ENCODE measurements at places on chromosomes 2 and 18.

GRCh38 chr18:23237524-23238151 lies 102.4 kb downstream of the CABLES1 start:
- DNase-seq: peak; percentile 34

GRCh38 chr2:222479859-222480258 lies 55.5 kb downstream of the SGPP2 start:
- no peak for DNase-seq

- DNase-seq: no peak
Measured at GRCh38 chr18:62897153-62897552, 181.8 kb downstream of the PHLPP1 start.

DNA sequence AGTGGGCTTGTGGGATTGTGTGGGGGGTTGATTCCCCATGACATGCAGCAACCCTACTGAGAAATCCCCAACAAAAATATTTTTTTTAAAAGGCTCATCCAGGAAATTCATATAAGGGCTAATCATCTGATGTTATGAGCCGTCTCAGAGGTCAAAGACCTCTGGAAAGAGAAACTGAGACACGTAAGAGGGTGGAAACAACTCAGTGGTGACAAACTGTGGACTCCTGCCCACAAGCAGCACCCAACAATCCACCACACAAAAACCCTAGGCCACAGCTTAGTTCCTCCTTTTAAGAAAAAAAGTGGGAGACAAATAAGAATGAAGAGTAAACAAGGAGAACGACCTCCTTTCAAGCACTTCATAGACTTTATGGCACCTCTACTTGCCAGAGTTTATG lies 1096.1 kb upstream of the NRXN1 start:
- no peak for DNase-seq

DNA sequence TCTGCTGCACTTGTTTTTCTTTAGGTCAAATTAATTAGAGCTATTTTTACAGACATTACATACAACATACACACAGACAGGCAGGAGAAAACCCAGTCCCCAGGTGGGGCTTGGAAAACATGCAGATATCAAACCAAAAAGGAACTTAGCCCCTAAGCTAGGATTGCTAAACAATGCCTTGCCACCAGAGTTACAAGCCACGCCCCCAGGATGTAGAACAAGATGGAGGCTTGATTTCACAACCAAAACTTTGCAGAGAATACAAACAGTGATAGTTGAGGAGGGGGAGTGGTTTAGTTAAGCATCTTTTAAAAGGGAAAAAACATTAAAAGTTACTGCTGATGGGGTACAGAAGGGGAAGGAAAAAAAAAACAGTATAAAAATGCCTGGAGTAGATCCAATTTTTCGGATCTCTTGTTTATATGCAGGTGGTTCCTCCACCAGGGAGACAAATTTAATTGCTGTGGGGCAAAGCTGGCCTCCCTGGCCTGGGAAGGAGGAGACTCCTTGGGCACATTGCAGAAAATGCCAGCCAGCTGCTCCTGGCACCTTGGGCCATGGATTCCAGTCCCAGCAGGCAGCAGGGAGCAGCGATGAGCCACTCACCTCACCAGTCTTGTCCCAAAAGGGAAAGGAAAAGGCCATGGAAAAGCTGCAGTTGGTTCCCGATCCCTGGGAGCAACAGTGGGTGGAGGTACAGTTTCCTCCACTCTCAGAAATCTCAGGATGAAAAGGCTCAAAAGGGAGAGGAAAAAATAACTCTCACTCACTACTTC lies 348.4 kb upstream of the REG3G start:
- no peak for DNase-seq

- no peak for DNase-seq
Measured at GRCh38 chr2:165815299-165816141, 21.5 kb upstream of the GALNT3 start.

DNA sequence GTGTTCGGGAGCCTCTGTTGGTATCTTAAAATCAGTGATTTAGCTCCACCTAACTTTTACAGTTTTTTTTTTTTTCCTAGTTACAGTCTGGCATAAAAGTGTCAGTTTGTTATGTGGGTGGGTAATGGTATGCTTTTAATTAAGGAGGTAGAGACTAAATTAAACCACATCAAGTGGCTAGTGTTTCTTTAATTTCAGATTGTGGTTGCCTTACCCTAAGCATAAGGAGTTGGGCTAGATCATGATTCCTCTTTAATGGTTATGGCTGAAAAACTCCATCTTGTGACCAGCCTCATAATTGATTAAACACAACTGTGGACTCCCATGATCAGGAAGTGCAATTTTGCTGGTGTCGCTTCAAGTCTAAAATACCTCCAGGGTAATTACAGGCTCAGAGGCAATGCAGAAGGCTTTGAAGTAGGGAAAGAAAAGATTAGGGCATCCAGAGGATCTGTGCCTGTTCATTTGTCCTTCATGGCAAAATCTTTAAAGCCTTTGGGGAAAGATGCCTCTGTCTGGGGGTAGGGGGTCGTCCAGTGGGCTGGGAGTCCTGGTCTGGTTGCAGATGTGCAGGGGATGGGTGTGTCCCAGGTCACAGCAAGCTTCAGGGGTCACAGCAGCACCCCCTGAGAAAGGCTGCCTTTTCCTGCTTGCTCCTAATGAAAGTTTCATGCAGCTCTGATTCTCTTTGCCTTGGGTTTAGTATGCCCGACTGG lies 579.2 kb downstream of the BCL11A start:
- no peak for DNase-seq

- DNase-seq: no peak
Measured at GRCh38 chr2:56688661-56689060, 504.9 kb downstream of the CCDC85A start.

- no peak for DNase-seq
Measured at GRCh38 chr2:39571111-39571731, 94.5 kb upstream of the TMEM178A start.

- DNase-seq: no peak
Measured at GRCh38 chr18:7749510-7749981, 182.4 kb downstream of the PTPRM start.
